ENCODE measurements at places on chromosomes 16 and 17.

GRCh38 chr17:67441052-67441895, 64.2 kb downstream of the PITPNC1 start:
- DNase-seq: no peak

DNA sequence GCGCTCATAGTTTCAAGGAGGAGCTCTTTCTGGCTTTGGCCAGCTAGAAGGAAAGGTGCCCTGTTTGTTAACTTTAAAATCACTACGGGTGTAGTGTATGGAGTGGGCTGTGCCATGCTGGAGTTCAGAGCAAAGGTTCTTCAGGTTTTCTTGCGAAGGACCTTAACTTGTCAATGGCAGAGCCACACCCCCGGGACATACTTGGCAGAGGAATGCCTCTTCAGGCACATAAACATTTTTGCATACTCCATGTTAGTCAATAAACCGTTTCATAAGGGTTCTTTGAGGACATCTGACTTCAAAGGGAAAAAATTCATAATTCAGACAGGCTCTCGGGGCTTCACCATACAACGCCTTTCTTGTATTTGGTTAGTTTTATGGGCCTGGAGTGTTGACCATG, 113.0 kb upstream of the PLCG2 start:
- DNase-seq: no peak

DNA sequence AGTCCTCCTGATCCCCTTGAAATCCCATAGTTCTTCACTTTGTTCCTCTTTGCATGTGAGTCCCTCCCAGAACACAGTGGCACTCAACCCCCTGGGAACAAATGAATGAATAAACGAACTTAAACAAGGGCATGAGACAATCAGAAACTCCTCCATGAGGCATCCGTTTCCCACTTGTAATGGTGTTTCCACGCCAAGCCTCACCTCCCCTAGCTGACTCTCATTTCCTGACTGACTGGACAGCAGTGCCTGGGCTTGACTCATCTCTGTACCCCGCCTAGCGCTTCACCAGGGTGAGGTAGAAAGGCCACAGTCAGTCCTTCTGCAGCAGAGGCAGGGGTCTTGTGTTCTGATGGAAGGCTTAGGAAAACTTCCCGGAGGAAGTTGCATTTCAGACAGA, 14.2 kb downstream of the KIF1C start:
- no peak for DNase-seq

DNA sequence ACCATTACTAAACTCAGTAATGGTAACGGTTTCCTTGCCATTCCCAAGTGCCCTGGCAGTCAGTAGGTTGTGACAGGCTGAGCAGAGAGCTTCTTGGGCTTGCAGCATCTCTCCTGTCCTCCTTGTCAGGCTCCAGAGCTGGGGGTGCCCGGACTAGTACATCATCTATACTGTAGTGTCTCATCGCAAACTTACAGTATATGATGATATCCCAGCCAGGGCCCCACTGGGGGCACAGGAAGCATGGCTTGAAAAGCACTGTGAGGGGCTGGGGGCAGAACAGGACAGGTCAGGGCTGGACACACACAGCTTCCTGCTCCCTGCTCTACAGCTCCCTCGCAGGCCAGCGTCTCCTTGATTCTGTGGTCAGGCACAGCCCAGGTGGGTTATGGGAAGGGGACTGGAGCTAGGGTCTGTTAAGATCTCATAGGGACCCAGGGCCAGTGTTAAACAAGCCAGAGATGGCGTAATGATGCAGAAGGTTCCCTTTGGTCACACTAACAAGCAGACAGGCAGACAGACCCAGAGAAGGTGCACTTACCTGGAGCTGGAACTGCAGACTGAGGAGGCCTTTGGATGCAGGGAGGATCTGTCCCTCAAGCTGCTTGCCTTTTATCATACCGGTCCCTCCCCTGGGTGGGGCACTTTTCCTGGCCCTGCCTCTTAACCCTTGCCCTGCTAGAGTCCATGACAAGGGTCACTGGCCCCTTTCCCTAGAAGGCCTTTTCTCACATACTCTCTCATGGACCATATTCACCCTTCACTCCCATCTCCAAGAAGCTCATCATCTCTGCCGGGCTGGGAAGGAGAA, 6.8 kb downstream of the ERAL1 start:
- no peak for DNase-seq

DNA sequence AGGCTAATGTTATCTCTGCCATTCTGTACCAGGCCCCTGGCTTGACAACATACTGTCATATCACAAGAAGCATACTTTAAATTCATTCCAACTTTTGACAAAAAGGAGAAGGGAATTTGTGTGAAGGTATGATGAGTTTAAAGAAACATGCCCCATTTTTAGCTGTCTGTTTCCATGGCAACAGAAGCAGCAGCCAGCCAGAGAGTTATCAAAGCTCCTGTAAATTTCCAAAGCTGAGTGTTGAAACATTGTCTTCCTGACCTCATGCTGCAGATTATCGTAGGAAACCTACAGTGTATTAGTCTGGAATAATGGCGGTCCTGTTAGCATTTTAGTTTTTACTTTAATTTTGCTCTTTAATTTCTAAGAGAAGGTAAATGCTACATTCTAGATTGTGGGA, 124.9 kb downstream of the MRTFB start:
- DNase-seq: no peak

Data from SW480 (cell line).